ENCODE measurements at places on chromosomes 6 and 20. TPM values are rescaled to one million over a fixed set of nuclear protein-coding genes. Genes with fewer than 3 reads are reported as not detected.

FILIP1 gene
- 0.08 TPM for total RNA-seq

CRISP2 gene
- total RNA-seq = not detected

DNA sequence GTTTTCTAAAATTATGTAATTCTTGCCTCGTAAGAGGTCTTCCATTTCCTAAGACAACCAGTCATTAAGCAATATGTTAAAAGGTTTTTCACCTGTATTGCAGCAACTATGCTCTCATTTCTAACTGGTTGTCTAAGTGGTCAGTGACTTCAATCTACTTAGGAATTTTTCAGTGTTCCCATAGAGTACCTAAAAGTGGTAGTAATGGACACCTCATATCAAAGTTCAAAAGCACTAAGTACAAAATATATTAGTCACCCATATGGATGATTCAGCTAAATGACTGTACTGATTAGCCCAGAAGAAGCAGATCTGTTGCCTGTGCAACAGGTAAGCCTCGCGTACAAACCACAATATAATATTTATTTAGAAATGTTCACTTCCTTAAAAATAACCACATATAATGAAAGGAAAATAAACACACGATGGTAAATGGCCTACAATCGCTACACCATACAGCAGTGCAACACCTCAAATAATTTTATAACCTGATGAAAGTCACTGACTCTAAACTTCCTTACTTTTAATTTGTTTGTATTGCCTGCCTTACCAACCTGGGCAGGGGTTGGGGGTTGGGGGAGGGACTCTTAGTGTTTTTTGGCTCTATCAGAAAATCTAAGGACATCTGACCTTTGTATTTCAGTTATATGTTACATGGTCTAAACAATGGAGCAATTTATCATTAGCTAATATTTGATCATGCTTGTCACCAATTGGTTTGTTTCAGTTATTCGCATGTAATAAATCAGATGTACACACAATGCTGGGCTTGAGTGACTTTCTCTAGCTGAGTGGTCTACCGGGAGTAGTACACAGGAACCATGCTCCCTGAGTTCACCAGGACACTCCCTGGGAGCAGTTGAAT is 105.9 kb downstream of the HIVEP2 start:
- no peak for DNase-seq

- DNase-seq = no peak
Measured at GRCh38 chr20:23046431-23046830, 3.0 kb downstream of the THBD start.
